ENCODE measurements at places on chromosomes 12 and 14.

DNA sequence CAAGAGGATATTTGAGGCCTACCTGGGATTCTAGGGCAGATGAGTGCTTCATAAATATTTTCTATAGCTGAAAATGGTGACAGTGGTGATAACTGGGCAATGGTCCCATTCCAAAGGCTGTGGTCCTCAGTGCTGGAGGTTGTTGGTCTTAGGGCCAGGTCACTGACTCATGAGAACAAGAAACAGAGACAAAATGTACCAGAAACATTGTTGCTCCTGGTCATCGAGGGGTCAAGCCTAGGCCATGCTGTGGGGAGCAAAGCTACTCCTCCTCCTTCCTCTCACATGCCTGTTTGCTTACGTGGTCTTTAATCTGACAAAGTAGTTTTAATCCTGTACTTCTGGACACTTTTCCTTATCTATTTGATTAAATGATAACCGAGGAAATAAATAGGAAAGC is 33.8 kb downstream of the ERG28 start:
- DNase-seq = no peak

DNA sequence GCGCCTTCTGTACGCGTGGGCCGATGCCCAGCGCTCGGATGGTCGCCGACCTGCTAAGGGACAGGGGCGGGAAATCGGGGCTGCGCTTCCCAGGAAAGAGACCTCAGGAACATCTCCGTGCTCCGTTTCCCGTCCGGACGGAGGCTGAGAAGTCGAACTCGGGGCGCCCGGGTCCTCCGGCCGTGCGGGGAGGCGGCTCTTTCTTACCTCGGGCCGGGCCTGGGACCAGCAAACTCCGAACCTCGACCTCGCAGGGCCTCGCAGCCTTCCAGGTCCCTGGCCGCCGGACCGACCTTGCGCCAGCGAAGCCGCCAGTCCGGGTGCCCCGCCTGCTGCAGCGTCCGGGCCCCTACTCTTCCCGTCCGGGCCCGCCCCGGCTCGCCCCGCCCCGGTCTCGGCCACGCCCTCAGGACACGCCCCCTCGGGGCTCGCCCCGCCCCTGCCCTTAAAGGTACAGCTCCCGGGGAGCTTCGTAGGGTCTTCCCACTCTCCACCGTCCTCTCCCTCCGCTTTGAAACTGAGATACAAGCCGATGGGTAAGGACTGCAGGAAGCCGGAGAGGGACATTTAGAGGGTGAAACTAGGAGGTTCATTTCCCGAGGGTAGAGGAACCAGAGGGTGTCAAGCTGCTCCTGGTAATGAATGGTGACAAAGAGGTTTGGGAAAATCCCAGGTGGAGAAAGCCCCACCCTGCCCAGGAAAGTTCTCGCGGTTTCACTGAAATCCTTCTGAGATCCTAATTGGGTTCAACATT is at the start of gene SLC8B1:
SLC8B1 (minus strand) TSS at position 324 of the 754 bp plus-strand sequence. CDS start 2,231 bp downstream, outside the sequence.
- peak; percentile 67 for DNase-seq

- DNase-seq = no peak
Observed at GRCh38 chr14:105589161-105589925, 63.0 kb downstream of the TMEM121 start.

- no peak for DNase-seq
Observed at GRCh38 chr14:53126731-53127130, 26.4 kb downstream of the DDHD1 start.

DNA sequence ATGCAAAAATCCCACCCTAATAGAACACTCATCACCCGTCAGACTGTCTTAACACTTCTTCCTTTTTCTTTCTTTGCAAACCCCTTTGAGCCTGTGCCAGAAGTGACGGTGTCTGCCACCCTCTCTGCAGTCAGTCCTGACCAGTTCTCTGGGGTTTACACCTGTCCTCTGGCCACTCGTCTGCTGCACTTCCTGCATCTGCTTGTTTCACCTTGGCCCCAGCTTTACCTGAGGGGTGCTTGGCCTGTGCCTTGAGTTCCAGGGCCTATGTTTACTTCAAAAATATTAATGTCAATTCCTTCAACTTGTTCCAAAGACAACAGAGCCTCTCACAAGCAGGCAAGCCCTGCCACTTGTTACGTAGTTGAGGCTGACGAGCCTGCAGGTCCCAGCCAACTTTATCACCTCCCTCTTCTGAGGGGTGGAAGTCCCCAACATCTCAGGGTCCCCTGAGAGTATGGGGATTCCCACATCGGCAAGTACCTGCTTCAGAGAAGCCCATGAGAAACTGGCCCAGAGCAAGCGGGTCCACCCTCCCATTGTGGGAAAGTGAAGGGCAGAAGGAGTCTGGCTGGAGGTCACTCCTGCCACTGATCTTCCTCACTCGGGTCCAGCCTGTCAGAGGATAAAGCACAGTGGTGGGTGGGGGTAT is 205.4 kb downstream of the DAD1 start:
- no peak for DNase-seq

GRCh38 chr12:111596985-111597830 is 1.9 kb downstream of the ATXN2 start:
- peak; percentile 84 for DNase-seq

DNA sequence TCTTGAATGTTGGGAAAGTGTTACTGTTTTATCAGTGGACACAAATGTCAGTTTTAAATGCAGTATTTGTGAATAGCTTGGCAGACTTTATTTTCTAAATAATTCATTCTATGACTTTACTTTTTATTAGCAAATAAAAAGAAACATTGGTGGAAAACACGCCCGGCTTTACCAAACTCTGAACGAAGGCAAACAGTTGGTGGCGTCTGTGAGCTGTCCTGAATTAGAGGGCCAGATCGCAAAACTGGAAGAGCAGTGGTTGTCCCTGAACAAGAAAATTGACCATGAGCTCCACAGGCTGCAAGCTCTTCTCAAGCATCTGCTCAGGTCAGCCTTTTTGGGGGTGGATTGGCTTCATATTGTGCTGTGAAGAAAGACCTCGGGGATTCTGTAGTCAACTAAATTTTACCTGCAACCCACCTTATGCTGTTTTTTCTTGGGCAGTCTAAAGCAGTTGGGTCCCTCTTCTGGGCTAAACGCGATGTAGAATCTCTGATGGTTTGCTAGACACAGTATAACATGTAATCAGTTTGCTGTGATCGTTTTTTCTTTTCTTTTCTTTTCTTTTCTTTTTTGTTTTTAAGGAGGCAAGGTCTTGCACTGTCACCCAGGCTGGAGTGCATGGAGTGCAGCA is 156.4 kb downstream of the ESR2 start:
- DNase-seq = no peak

DNA sequence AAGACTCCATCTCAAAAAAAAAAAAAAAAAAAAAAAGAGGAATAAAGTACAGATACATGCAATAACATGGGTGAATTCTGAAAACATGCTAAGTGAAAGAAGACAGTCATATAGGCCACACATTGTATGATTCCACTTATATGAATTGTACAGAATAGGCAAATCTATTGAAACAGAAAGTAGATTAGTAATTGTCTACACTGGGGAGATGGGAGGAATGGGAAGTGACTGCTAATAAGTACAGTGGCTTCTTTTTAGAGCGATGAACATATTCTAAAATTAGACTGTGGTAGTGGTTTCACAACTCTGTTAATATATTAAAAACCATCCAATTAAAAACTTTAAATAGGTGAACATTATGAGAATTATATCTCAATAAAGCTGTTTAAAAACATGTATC is 74.4 kb downstream of the ANKS1B start:
- no peak for DNase-seq

- DNase-seq = no peak
Observed at GRCh38 chr12:47280543-47281300, 201.0 kb upstream of the AMIGO2 start.

GRCh38 chr14:99545586-99545985 is 58.4 kb downstream of the CCDC85C start:
- no peak for DNase-seq

DNA sequence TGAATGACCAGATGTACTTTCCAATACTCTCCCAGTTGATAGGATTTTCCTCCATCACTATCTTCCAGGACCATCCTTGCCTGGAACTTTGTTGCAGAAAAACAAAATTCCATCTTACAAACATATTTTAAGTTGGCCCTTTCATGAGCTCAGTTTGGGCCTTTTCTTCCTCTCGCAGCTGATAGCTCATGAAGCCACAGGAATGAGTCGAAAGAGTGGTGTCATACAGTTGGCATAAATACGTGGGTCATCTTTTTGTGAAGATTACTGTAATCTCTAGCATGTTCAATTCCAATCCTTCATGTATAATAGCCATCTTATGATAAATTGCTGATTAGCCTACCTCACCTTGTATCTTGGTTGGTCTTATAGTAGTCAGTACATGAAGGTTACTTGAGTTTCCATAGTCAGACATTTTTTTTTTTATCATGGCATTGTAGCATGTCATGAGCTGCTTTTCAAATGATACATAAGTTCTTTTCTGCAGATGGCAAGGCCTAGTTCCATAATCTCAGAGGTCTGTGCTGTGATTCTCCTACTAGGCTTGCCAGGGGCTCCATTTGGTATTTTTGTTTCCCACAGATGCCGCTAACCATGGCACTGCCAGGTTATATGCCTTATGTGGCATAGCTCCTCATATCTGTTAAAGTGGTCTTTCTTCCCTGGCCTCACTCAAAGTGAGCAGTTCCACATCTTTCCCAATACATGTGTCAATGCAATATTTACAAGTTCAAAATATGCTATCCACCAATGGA is 380.6 kb upstream of the DCN start:
- no peak for DNase-seq

DNA sequence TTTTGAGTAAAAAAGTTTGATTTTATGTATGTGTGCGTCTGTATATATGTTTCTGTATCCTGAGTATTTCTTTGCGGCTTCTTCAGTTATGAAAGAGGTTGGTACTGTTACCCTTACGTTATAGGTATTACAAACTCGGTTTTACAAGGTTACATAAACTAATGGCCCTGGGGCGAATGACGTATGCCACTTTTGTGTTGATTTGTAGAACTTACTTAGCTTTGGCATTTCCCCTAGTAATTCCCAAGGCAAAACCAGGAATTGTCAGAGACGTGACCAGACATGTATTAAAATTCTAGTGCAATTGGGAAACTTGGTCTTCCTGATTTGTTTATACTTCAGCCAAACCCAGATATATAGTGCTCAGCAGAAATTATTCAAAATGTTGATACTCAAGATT is 93.3 kb downstream of the DUSP16 start:
- no peak for DNase-seq

DNA sequence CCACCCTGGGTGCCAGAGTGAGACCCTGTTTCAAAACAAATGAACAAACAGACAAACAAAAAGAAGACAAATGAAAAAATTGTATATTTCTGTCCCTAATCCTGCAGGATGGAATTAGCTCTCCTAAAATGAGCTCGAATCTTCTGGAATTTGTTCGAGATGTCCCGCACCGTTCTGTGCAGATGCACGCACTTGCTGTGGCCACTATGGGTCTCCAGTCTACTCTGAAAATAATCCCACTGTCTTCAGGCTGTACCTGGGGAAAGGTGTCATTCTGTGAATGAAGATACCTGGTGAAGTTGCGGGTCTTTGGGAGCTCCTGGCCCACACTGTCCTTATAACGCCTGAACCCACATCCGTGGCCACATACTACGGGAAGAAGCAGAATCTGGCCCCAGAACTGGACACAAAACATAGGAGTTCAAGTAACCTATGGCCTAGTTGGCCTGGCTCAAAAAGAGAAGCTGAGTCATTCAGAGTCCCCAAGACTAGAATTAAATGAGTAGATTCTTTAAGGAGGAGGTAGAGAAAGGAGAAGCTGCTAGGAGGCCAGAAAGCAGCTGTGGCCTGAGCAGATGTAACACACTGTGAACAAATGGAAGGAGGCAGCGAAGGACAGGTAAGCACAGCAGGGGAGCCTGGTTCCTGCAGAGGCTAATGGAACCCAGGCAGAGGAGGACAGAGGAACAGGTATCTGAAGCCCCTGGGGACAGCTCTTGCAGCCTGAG is 108.6 kb downstream of the FOXN3 start:
- DNase-seq = no peak

DNA sequence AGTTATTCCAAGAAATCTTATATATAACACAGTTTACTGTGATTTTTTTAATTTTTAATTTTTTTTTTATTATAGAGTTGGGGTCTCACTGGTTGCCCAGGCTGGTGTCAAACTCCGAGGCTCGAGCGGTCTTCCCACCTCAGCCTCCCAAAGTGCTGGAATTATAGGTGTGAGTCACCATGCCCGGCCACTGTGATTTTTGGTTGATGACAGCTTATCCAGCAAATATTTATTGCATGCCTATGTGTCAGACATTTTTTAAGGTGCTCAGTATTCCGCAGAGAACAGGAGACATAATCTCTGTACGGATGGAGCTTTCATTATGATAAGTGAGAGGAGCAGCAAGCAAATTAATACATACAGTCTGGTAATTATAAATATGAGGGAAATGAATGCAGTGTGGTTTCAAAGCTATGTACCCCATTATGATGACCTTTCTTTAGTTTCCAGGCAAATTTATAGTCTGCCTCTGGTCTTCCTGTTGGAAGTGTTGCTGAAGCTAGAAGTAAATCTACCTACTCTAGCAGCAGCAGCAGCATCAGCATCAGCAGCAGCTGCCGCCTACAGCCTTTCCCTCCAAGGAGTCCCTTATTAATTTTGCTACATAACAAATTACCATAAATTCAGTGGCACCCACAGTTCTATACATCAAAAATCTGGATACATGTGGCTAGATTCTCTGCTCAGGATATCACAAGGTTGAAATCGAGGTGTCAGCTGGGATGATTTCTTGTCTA is 32.3 kb downstream of the FRS2 start:
- DNase-seq = no peak

- no peak for DNase-seq
Observed at GRCh38 chr12:82981150-82981549, 294.4 kb downstream of the TMTC2 start.

GRCh38 chr12:130588696-130589539 is 127.2 kb downstream of the RIMBP2 start:
- no peak for DNase-seq

DNA sequence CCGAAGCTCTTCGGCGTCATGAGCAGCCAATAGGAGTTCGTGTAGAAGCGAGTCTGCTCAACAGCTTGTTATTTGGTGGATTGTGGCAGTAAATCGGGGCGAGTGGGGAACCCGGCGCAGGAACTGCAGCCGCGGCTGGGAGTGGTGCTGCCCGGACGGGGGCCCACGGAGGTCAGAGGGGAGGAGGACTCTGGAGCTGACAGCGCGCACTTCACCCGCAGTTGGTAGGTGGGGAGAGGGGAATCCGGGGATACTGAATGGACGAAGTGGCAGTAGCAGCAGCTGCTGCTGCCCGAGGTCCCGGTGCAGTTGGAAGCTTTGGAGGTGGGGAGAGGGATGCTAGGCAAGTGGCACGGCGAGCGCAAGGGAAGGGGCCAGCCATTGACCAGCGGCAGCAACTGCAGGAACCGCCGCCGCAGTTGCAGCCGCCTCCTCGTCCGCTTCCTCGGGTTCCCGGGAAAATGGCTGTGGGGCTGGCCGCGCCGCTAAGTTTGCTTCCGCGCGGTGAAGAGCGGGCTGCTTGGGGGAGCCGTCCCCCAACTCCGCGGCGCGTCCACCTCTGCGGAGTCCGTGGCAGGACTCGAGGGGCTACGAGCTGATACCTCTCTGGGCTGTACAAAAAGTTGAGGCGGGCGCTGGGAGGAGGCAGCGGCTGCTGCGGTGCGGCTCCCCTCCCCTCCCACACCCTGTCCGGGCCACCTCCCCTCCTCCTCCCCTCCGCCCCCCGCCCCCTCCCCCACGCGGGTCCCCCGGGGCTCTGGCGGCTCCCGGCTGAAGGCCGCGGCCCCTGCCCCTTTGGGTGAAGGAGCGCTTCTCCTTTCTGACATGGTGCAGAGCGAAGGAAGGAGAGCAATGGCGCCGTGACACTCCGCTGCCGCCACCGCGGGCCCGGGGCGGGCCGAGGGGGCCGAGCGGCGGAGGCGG is at the start of gene ARID4A:
ARID4A (plus strand) TSS at position 79 of the 924 bp plus-strand sequence. CDS start 1,300 bp downstream, outside the sequence.
- DNase-seq = peak; percentile 6
